ENCODE measurements at places on chromosomes 7 and 10.
A peak's percentile ranks its signal among the peaks of the same experiment; 100 is the strongest.

- peak; percentile 60 for DNase-seq
Measured at GRCh38 chr10:79374312-79375191, 27.3 kb downstream of the PPIF start.

DNA sequence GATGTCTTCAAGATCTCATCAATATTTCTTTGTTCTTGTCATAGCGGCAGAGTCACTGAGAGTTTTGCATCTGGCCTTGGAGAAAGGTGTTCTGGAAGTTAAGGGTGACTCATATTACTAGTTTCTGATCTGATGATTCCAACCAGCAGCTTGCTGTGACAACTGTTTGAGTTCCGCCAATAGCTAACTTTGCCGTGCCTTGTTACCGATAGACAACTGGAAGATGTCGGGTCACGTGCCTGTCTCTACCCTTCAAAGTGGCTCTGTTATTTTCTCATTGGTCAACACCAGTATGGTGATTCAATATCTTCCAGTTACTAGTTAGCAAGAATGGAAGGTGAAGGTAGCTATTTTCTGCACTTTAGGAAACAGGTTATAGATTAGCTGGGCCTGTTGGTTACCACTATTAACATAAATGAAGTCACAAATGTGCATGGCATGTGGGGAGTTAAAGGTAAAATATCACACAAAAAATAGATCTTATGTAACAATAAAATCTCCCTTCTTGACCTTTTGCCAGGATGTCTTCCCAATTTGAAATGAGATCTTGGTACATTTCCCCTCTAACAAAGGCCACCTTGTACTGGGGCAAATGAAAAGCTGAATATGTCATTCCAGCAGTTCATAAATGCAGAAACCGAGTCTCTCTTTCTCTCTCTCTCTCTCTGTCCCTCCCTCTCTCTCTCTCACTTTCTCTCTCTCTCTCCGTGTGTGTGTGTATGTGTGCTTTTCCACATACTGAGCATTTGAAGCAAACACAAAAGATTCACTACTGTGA is 2.6 kb upstream of the MGAM2 start:
- DNase-seq: no peak

GRCh38 chr7:46604241-46604661 is 683.2 kb upstream of the IGFBP3 start:
- DNase-seq: no peak

- no peak for DNase-seq
Measured at GRCh38 chr7:41478187-41478586, 224.7 kb downstream of the INHBA start.

GRCh38 chr10:77361831-77362230 is 275.8 kb downstream of the KCNMA1 start:
- no peak for DNase-seq

- no peak for DNase-seq
Measured at GRCh38 chr10:34922138-34922537, 107.0 kb upstream of the PARD3 start.

DNA sequence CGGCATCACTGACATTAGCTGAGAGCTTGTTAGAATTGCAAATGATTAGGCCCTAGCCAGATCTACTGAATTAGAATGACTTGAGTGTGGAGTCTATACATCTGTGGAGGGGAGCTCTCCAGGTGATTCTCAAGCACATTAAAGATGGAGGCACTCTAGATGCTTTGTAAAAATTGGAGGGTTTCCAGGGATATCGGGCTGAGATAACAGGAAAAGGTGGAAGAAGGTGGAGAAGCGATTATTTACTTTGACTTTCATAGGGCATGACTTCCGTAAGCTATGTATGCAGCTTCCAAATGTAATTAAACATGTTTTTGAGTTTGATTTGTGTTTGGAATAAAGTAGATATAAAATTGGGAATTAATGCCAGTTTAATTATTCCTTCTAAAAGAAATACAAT is 235.0 kb upstream of the PTN start:
- no peak for DNase-seq

GRCh38 chr10:21479570-21480315 is 45.7 kb downstream of the SKIDA1 start:
- no peak for DNase-seq

DNA sequence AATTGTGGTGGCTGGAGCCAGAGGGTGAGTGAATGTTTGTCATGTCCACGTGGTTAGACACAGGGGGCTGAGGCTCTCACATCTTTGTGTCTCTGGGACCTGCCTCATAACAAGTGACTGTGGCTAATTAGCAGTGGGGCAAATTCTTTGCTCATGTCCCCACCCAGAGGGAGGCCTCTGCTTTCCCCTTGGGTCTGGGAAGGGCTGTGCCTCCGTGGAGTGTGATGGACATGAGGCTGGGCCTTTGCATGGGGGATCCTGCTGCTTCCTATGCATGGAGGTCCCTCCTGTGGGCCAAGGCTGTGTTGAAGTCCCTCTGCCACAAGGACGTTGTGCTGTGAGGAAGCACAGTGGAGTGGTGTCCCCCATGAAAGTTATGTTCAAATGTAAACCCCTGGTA is 327.4 kb upstream of the SHH start:
- no peak for DNase-seq

DNA sequence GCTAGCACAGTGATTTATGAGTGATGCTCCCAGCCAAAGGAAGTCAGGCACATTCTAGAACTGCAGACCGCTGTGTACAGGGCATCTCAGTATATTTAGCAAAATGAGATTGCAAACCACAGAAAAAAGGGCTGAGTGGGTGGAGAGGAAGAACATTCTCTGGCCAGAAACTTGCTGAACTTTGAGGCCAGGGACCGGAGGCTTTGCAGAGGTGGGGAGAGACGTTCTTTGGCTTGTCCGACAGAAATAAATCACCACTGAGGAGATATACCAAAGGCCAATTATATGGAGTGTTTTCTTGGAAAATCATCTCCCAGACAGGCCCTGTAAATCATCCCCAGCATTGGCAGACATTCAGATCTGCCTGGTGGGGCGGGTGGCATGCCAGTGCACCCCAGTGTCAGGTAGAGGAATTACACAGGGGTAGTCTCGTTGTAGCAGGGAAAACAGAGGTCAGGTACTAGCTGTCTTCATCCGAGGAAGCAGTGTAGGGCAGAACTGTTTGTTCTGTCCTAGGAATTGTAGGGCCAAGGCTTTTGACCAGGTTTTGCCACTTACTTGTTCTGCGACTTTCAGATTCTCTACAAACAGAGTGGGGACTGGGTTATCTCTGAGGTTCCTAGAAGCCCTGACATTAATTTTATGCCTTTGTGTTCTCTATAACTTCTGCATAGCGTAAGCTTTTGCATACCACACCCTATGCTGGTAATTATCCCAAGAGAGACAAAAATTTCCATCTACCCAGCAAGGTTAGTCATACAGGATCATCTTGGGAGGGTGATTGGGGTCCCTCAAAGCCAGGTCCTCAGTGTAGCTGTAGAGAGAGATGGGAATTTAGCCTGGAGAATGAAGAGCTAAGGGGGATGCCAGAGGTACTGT is 655.6 kb downstream of the LRMDA start:
- no peak for DNase-seq

- peak; percentile 39 for DNase-seq
Measured at GRCh38 chr7:101814991-101815825, 2.2 kb upstream of the CUX1 start.

DNA sequence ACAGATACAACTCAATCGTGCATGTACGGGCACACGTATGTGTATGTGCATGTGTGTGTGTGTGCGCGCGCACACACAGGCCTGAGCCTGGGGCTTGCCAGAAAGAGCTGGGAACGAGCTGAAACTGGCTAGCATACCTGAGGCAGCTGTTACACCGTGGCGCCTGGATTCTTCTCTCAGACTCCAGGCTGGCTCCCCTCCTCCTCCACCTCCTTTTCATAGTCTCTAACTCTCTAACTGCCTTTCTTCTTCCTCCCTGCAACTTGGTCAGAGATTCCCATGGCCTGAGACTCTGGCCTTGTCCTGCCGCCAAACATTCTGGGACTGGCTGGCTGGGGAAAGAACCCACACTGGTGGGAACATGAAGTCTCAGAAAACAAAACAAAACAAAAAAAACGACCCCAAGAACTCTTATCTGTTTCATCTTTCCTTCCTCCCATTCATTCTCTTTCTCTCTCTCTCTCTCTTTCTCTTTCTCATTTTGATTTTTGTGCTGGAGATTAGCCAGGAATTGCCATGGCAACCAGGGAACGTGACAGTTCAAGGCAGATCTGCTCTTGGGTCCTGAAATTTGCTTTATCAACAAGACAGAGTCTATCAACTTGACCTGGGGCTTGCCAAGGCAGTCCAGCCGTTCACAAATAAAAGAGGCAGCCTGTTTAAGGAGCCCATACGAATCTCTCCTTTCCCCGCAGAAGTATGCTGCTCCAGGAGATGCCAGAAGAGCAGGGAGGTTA is 76.8 kb upstream of the SEM1 start:
- DNase-seq: no peak

GRCh38 chr10:1114719-1115606 is 58.8 kb downstream of the WDR37 start:
- DNase-seq: no peak

GRCh38 chr10:3936422-3937040 is 151.5 kb upstream of the KLF6 start:
- DNase-seq: no peak

- no peak for DNase-seq
Measured at GRCh38 chr10:49644035-49644646, 30.3 kb downstream of the CHAT start.

- no peak for DNase-seq
Measured at GRCh38 chr7:91128683-91129348, 135.4 kb upstream of the FZD1 start.

DNA sequence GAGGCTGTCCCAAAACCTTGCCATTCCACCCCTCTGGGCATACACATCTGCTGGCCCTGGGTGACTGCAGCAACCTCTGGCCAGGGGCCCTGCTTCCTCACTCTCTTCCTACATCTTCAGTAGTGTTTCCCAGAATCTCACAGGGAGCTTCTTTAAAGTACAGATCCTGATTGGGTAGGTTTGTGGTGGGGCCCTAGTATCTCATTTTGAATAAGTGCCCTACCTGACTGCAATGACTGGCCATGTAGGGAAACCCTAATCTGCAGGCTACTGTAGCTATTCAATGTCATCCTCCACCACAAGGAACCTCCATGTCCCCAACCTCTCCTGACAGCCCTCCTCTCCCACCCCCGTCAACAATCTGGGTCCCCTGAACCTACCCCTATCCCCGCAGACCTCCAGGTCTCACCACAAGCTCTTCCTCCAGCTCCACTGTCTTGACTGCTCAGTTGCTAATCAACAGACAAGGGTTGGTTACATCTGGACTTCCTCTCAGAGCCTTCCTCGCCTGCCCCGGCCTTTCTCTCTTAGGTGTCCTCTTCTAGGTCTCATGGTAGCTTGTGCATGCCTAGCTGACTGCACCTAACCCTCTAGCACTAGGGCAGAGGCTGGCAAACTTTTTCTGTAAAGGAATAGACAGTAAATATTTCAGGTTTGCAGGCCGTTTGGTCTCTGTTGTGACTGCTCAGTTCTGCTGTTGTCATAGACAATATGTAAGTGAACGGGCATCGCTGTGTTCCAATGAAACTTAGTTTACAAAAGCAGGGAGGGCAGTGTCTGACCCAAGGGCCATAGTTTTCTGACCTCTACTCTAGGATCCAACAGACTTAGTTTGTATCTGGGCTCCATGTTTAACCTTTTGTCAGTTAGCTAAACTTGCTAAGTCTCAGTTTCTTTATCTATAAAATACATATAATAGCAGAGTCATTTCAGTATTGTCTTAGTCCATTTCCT is 121.1 kb downstream of the AOAH start:
- DNase-seq: no peak

- DNase-seq: no peak
Measured at GRCh38 chr7:7476381-7476780, 59.3 kb downstream of the COL28A1 start.

DNA sequence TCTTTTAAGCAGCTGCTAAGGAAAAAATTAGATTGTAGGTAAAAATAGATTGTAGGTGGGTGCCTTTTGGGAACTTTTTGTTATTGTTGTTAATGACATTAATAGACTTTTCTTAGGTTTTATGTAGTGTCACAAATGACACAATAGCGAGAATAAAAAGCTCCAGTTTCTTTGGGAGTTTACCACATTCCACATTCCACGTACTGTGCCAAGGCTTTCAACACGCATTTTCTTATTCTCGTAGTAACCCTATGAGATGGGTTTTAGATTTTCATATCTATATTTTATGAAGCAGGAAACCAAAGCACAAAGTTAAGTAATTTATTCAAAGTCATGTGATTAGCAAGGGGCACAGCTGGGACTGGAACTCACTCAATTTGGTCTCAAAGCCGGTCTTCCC is 103.8 kb downstream of the XRCC2 start:
- no peak for DNase-seq

DNA sequence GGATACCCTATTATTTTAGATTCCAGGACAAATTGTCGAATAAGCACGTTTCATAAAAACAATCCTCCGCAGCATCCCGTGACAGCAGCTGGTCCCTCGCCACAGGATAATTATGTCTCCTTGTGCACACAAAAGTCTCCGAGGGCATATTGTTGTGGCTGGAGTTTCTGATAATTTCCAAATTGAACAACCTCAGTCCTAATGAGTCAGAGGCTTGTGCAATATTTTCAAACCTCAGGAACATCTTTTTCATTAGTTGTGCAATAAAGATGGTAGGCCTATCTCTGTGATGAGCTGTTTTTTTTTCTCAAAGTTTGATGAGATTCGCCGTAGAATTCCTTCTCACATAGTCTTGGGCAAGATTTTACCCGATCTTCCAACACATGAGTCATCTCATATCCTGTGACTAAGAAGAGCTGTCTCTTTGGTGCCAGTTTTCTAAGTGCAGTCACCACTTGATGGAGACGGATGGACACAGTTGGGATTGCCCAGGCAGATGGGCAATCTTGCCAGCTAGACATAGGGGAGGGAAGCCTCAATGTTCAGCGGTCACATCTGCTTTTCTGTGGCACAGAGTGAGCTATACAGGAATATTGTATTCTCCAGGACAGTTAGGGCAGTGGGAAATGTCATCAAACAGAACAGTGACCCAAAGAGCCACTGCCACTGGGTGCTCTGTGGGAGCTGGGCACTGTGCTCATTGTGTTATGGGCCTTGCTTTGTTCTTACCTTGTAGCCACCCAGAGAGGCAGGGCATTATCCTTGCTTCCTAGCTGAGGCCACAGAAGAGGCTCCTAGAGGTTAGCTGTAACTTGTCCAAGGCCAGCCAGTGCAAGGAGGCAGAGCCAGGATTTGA is 7.8 kb downstream of the HTRA1 start:
- no peak for DNase-seq

DNA sequence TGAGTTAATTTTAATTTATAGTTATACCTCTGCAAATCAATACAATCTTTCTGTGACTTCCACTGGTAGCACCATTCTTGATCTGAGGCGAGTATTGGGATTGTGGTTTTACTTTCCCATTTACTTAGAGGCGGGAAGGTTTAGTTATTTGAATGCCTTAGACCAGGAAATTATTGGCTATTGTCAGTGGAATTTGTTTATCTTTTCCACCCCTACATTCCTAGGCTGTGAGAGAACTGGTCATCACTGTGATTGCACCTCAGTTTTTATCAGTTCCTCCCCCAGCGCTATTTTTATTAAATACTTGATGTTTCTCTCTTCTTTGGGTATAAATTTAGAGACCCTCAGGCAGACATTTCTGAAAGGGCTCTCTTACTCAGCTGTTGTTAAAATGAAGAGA is 29.9 kb downstream of the CDK14 start:
- no peak for DNase-seq

- no peak for DNase-seq
Measured at GRCh38 chr7:64768824-64769223, 25.4 kb upstream of the ZNF138 start.
